ENCODE measurements at places on chromosomes 11 and 22.

DNA sequence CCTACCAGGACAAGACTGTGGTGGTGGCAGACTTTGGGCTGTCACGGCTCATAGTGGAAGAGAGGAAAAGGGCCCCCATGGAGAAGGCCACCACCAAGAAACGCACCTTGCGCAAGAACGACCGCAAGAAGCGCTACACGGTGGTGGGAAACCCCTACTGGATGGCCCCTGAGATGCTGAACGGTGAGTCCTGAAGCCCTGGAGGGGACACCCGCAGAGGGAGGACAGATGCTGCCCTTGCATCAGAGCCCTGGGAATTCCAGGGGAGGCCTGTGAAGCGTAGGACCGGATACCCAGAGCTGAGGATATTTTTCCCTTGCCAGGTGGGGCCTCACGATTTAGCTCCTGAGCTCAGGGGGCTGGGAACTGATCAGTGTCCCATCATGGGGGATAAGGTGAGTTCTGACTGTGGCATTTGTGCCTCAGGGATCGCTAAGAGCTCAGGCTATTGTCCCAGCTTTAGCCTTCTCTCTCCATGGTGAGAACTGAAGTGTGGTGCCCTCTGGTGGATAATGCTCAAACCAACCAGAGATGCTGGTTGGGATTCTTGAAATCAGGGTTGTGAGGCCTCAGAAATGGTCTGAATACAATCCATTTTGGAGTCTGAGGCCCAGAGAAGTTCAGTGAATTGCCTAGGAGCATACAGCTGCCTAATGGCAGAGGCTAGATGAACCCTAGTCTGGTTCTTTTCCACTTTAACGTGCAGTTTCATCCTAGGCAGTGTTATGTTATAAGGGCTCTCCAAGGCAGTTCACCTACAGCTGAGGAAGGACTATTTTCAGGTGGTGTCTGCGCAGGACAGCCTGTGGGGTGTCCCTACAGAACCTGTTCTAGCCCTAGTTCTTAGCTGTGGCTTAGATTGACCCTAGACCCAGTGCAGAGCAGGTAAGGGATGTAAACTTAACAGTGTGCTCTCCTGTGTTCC is 19.5 kb downstream of the PIK3IP1 start:
- peak; percentile 53 for DNase-seq

GRCh38 chr11:45885274-45885920 is at the start of gene MAPK8IP1:
Gene MAPK8IP1 (plus strand): TSS chr11:45885651. CDS start chr11:45885821, 170 bp downstream.
- DNase-seq = peak; percentile 43

- no peak for DNase-seq
Observed at GRCh38 chr11:12540075-12540680, 134.0 kb upstream of the TEAD1 start.

DNA sequence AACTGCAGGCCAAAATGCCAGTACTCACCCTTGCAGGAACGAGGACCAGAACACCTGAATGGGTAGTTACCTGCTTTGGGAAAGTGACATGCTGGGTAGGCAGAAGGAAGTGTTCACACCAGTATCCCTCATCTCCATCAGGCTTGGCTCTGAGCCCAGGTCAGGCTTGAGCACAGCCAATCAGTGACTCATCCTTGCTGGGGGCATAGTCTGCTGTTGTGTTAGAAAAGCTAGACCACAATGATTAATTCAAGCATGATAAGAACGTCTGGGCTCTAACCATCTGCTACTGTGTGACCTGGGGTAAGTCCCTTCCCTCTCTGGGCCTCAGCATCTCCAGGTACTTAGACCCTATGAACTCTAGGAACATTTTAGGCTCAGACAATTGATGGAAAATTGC is 450.4 kb downstream of the MIAT start:
- DNase-seq = no peak

DNA sequence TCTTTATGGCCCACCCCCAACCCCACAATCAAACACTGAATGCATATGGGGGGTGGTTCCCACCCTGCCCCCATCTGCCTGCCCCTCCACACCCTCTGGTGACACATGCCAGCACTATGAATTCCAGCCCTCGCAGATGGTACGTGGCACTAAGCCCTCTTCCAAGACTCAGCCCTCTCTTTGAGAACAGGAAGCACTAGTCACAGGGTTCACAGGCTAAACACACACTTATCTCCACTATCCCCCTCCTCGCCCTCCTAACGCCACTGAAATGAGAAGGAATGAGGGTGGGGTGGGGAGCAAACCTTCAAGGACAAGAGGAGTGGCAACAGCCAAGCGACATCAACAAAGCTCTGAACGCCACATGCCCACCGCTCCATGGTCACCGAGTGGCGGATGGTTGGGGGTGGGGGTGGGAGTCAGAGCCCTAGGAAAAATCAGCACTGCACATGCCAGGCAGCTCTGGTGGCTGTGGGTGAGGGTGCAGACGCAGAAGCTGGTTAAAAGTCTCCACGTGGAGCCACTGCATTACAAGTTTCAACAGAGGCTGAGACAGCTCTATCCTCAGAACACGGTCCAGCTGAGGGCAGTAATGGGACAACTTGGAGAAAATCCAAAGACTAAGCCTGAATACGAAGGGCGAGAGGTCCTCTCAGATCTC is 33.6 kb downstream of the TMEM184B start:
- DNase-seq = no peak

DNA sequence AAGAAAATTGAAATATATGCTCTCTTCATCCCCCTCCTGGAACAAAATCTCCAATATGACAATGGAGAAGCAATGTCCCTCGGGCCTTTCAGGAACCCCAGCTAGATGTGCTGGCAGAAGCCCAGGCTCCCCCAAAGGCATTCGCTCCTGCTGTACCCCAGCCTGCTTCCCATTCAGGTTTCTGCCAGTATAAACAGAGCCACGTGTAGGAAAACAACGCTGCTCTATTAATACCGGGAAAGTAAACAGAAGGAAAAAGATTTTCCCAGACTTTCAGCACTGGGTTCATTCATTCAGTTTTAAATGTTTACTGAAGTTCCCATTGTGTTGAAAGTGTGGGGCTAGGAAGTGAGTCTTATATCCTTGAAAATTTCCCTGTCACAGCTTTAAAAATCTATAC is 147.1 kb downstream of the CADM1 start:
- no peak for DNase-seq

DNA sequence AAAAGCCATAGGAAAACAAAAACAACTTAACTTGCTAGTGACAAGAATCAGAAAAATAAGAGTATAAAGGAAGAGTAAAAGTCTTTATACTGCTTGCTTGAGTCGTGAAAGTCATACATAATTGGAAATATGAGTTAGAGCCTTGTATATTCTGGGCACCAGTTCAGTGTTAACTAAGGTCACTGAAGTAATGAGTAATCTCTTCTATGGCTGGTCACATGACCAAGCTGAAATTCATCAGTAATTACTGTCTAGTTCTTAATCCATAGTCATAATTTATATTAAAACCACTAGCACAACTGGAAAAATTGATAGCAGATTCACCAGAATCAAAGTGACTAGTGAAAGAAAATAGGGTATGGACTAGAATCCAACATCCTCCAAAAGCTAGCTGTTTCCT is 84.4 kb upstream of the SLC5A12 start:
- DNase-seq = no peak

GRCh38 chr22:48640890-48641841 is 1186.5 kb downstream of the BRD1 start:
- no peak for DNase-seq

DNA sequence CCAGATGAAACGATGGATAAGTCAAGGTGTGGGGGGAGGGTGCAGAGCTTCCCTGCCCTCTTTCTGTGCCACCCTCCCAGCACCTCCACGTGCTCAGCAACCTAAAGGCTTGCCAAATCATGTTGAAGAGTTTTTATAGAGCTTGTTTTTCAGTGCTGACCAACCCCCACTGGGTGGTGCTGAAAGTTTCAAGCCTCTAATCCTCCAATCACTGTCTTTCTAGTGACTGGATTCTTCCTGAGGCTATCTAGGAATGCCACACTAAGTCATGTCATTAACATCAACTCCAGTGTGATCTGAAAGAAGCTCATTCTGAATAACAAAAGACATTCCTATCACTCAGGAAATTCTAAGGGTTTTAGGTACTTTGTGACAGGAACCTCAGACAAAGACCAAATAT is 382.6 kb downstream of the DYNC2H1 start:
- DNase-seq = no peak

DNA sequence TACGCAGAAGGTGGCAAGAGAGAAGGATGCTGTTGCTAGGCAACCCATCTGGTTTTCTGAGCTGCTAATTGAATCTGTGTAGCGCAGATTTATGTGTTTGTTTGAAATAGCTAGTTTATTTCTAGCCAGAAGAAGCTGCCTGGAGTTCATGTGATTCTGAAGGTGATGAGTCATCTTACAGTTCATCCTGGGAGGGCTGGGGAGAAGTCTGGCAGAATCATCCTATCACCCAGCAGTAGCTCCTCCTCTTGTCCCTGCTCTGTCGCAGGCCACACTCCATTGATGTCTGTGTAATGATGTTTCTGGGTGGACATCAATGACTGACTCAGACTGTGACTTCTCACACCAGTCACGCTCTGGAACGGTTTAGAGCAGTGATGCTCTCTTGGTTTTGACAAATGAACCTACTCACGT is 4.8 kb upstream of the FBXO7 start:
- DNase-seq = no peak

DNA sequence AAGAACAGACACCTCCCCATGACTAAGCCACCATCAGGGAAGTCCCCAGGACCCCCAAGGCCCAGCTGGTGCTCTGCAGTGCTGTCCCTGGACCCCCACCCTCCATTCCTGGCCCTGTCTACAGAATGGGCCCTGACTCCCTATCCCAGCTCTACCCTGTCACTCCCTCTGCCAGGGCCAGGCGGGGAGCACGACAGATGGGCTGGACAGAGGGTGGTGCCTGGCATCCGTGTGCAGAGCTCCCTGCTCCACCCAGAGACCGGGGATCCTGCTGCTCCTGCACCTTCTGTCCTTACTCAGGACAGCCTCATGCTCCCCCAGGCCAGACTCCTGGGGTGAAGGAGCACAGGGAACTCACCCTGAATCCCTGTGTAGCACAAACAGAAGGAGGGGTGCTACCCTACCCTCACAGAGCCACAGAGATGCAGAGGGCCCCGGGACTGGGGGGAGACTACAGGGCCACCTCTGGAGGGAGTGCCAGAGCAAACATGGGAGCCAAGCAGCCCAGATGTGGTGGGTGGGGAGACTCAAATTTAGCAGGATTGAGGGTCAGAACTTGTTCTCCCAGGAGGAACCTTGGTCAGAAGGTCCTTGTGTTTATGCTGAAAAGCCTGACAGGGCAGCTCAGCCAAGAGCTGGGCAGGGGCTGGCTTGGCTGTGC is 2.0 kb downstream of the ARVCF start:
- DNase-seq = no peak

GRCh38 chr11:124467381-124467927 is 22.0 kb upstream of the OR8B8 start:
- no peak for DNase-seq

DNA sequence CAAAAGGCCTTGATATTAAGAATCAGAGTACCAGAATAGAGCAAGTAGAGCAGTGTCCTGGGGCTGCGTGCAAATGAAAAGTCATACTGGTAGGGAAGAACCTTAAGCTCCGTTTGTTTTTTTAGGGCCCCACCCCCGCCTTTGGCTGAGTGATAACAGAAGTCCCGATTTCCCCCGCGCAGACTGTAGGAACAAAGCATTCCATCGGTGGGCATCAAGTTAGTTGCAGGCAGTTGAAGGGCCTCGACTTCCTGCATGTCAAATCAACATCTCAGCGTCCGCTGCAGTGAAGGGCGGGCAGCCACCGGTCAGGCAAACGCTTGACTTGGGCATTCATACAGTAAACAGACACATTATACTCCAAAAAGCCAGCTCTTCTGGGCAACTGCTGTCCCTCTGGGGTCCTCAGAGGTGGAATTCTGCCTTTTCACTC is 11.7 kb downstream of the LRP4 start:
- no peak for DNase-seq

DNA sequence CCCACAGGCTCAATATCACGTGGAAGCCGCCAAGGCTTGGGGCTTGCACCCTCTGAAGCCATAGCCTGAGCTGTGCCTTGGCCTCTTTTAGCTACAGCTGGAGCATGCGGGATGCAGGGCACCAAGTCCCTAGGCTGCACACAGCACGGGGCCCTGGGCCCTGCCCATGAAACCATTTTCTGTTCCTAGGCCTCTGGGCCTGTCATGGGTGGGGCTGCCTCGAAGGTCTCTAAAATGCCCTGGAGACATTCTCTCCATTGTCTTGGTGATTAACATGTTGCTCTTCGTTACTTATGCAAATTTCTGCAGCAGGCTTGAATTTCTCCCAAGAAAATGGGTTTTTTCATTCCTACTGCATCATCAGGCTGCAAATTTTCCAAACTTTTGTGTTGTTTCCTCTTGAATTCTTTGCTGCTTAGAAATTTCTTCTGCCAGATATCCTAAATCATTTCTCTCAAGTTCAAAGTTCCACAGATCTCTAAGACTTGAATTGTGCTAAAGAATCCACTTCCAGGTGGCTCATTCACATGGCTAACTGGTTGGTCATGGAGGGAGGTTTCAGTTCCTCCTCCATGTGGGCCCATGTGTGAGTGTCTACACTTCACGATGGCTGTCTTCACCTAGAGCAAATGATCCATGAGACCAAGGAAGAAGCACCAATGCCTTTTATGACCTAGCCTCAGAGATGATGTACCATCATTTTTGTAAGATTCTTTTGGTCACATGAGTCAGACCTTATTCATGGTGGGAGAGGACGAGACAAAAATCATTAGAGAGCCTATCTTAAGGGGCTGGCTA is 7.4 kb upstream of the CREBZF start:
- no peak for DNase-seq

DNA sequence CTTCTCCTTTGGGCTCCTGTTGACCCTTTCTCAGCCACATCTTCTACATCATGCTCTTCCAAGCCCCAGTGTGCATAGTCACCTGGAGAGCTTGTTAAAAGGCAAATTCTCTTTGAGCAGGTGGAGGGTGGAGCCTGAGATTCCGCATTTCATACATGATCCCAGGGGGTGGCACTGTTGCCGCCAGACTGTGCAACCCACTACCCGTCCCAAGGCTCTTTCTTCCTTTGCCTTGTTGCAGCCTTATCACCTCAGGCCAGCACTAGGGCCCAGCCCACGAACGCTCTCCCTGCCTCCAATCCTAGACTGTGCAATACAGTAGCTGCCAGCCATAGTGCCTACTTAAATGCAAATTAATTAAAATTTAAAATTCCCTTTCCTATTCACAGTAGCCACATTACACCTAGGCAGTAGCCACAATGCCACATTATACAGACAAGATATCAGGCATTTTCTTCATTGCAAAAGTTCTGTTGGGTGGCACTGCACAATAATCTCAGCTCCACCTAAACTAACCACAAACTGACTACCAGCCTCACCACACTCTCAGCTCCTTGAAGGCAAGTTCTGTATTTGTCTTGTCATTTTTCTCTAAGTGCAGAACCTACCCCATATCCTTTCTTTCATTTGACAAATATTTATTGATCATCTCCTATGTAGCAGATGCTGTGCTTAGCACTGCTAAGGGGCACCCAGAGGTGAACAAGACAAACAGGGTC is 4.6 kb upstream of the KCNJ5 start:
- no peak for DNase-seq

- no peak for DNase-seq
Observed at GRCh38 chr11:106969644-106970355, 48.5 kb downstream of the GUCY1A2 start.

Measured in activated naive CD4-positive, alpha-beta T cell treated with anti-CD3 and anti-CD28 coated beads, Interleukin-2, amount 50 U/mL, for 16 hours (primary cell).